ENCODE measurements at places on chromosomes 5 and 9.

- no peak for DNase-seq
Observed at GRCh38 chr9:81653240-81653639, 36.1 kb downstream of the TLE1 start.

GRCh38 chr9:128244837-128245231, 31.0 kb downstream of the GOLGA2 start:
- DNase-seq, result no peak

DNA sequence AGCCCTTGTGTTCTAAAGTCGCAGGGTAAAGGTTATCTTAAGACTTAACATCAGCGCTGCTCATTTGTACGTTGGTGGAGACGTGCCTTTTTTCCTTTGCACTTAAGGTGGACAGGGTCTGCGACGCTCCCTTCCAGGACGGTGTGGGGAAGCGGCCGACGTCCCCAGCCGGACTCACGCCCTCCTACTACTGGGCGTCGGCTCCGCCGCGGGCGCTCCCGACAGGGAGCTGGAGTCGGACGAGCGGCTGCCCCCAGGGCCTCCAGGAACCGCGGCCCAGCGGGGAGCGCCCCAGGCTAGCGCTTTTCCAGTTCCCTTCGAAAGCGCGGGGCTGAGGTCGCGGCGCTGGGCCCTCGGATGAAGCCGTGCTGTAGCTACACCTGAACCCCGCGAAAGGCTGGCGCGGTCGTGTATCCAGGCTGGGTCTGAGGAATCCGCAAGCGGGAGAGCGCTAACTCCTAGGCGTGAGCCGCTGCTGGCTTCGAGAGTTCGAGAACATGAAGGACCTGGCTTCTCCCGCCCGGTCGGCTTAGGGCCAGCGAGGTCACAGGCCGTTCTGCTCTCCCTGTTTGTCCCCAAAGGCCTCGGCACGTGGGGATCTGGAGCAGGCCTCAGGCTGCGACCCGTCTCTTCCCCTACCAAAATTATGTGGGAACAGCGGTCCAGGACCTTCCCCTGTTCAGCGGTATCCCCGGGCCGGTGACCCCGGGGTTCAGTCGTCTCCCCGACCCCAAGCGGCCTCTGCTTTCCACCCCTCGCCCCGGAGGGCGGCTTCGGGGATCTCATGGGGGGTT, 3.8 kb upstream of the DMRT3 start:
- DNase-seq, result no peak

GRCh38 chr9:113851873-113852272, 24.2 kb upstream of the ZNF618 start:
- DNase-seq, result no peak

GRCh38 chr5:18686253-18686652, 1052.0 kb downstream of the TAF11L14 start:
- DNase-seq, result no peak

Data from activated CD4-positive, alpha-beta T cell treated with anti-CD3 and anti-CD28 coated beads, Interleukin-2, amount 50 U/mL, for 4 hours (primary cell).